ENCODE measurements at places on chromosomes 11 and 22.

GRCh38 chr11:4699697-4700435, 2.2 kb upstream of the OR51E2 start:
- DNase-seq: no peak

GRCh38 chr11:65266210-65266609, 4.4 kb downstream of the POLA2 start:
- no peak for DNase-seq

DNA sequence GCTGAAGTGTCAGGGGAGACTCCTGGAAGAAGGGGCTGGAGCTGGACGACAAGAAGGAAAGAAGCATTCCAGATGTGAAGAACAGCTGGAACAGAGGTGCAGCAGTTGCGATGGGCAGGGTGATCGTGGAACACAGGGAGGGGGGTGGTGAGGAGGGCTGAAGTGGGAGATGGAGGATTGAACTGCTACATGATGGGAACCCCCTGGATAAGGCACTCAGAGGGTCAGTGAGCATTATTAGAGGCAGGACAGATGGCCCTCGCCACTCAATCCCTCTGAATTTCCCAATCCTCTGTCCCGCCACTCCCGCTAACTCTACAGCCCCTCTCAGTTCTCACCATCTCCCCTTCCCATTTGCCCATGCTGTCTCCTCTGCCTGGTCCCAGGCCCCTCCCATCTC, 14.0 kb downstream of the SERPINH1 start:
- DNase-seq: no peak

- no peak for DNase-seq
Observed at GRCh38 chr11:22807855-22808570, 21.6 kb downstream of the SVIP start.
